ENCODE measurements at places on chromosomes 11 and 22.

DNA sequence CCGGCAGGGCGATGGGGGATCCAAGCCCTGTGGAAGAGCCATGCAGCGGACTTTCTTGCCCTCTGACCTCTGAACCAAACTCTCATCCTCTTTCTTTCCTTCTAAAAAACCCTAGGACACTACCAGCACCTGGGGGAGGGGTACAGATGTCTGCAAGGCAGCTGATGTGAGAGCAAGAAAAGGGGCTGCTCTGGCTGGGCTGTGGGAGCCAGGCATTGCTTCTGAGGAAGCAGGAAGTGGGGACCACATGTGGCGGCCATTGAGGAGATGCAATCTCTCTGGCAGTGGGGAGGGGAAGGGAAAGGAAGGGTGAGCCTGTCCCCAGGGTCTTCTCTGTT, 36.0 kb downstream of the FAM83F start:
- no peak for DNase-seq

GRCh38 chr11:70092959-70093715, 15.0 kb downstream of the ANO1 start:
- DNase-seq = no peak

DNA sequence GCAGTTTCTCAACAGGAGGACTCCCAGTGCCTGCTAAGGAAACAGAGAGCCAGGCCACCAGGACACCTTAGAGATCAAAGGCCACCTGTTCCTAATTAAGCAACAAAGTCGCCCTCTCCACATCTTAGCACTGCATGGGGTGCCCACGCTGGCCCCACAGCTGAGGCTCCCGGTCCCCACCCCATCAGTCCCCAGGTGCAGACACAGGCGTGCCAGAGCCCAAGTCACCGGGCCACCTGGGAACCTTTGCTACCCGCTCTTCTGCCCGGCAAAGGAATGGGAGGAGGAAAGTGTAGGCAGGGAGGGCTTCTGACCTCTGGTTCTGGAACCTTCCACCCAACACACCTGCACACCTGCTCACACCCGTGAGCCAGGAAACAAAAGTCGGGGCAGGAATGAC, 85.5 kb upstream of the PRR5 start:
- DNase-seq = no peak

- no peak for DNase-seq
These were observed 988 bp downstream of the TNRC6B start for GRCh38 chr22:40178417-40179409.

- no peak for DNase-seq
These were observed 309.9 kb downstream of the GUCY1A2 start for GRCh38 chr11:106708348-106708747.

GRCh38 chr11:92948116-92948515, 21.3 kb upstream of the MTNR1B start:
- no peak for DNase-seq
